ENCODE measurements at places on chromosomes 7 and 10. TPM values are rescaled to one million over a fixed set of nuclear protein-coding genes. Genes with fewer than 3 reads are reported as not detected.
A peak's percentile ranks its signal among the peaks of the same experiment; 100 is the strongest.

DNA sequence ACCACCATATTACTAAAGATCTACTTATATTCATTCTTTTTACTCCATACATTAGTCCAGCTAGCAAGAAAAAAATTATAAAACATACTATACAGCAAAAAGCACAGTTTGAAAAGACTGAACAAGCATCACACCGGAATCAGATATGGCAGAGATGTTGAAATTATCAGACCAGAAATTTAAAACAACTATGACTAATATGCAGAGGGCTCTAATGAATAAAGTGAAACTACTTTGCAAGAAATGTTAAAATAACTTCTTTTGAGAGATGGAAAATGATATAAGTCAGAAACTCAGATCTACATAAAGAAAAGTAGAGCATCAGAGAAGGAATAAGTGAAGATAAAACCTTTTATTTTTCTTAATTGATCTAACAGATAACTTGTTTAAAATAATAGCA, 50.9 kb downstream of the SGCE start:
- H3K4me3 ChIP-seq: no peak overlapping the region
- H3K27me3 ChIP-seq: no peaks in the 10 kb centered on the region
- no peaks in the 10 kb centered on the region for H3K4me1 ChIP-seq
- no peak for DNase-seq

The OR2A5 gene
- 0.44 TPM for total RNA-seq

The CBLL1 gene
- total RNA-seq: 18.6 TPM

GRCh38 chr7:17674166-17674942, 265.9 kb downstream of the SNX13 start:
- H3K4me3 ChIP-seq: no peak overlapping the region
- no peaks in the 10 kb centered on the region for H3K27me3 ChIP-seq
- H3K27ac ChIP-seq: peak overlapping the region; percentile 16
- peaks cover 7% of the 10 kb centered on the region for H3K4me1 ChIP-seq

- no peaks in the 10 kb centered on the region for H3K27me3 ChIP-seq
- H3K4me1 ChIP-seq: no peaks in the 10 kb centered on the region
- no peak overlapping the region for H3K4me3 ChIP-seq
- no peak overlapping the region for H3K27ac ChIP-seq
Measured at GRCh38 chr7:126411821-126412383, 840.8 kb downstream of the GRM8 start.

GRCh38 chr10:52755297-52756062, 17.1 kb downstream of the MBL2 start:
- H3K27me3 ChIP-seq: no peaks in the 10 kb centered on the region
- H3K4me3 ChIP-seq: no peak overlapping the region
- no peaks in the 10 kb centered on the region for H3K4me1 ChIP-seq
- DNase-seq: peak; percentile 75
- H3K27ac ChIP-seq: peak overlapping the region; percentile 62

DNA sequence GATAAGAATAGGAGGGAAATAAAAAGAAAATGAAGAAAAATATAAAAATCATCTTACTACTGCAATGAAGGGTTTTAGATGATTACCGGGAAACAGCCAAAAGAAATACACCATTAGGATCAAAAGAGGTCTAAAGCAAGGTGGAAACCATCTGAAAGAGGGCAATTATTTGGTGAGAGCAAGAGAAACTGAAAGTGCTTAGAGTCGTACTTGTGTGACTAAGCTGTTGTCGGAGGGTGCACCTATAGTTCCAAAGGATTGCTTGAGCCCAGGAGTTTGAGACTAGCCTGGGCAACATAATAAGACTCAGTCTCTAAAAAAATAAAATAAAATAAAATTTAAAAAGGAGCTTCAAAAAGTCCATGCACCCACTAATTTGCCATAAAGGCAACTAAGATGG, 169.5 kb downstream of the DKK1 start:
- no peak overlapping the region for H3K27ac ChIP-seq
- no peaks in the 10 kb centered on the region for H3K4me1 ChIP-seq
- no peaks in the 10 kb centered on the region for H3K27me3 ChIP-seq
- no peak overlapping the region for H3K4me3 ChIP-seq
- H3K36me3 ChIP-seq: no peaks in the 10 kb centered on the region

DNA sequence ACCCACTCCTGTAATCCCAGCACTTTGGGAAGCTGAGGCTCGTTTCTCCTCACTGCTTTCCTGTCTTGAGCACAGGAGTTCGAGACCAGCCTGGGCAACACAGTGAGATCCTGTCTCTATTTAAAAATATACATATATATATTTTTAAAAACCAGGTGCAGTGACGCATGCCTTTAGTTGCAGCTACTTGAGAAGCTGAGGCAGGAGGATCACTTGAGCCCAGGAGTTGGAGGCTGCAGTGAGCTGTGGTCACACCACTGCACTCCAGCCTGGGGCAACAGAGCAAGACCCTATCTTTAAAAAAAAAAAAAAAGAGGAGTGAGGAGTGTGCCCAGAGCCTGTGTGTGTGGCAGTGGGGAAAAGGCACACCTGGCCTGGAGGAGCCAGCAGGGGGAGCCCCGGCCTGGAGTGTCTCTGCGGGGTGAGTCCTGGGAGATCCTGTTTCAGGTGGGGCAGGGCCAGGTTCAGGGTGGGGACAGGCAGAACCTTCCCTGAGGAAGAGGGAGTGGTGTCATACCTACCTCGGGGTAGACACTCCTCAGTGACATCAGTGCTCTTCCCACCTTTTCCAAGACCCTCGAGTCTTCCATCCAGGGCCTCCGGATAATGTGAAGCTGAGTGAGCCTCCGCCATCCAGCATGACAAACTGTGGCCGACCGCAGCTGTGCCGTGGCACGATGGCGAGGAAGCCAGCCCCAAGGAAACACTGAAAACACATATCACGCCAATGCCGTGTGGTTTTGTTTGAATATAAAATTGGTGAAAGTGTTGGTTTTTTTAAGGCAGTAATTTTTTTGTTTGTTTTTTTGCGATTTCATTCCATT, 9.0 kb upstream of the ARPC1B start:
- no peaks in the 10 kb centered on the region for H3K36me3 ChIP-seq
- H3K4me3 ChIP-seq: no peak overlapping the region
- no peaks in the 10 kb centered on the region for H3K4me1 ChIP-seq
- H3K27ac ChIP-seq: no peak overlapping the region

The CDC14C gene
- total RNA-seq: 0.23 TPM

DNA sequence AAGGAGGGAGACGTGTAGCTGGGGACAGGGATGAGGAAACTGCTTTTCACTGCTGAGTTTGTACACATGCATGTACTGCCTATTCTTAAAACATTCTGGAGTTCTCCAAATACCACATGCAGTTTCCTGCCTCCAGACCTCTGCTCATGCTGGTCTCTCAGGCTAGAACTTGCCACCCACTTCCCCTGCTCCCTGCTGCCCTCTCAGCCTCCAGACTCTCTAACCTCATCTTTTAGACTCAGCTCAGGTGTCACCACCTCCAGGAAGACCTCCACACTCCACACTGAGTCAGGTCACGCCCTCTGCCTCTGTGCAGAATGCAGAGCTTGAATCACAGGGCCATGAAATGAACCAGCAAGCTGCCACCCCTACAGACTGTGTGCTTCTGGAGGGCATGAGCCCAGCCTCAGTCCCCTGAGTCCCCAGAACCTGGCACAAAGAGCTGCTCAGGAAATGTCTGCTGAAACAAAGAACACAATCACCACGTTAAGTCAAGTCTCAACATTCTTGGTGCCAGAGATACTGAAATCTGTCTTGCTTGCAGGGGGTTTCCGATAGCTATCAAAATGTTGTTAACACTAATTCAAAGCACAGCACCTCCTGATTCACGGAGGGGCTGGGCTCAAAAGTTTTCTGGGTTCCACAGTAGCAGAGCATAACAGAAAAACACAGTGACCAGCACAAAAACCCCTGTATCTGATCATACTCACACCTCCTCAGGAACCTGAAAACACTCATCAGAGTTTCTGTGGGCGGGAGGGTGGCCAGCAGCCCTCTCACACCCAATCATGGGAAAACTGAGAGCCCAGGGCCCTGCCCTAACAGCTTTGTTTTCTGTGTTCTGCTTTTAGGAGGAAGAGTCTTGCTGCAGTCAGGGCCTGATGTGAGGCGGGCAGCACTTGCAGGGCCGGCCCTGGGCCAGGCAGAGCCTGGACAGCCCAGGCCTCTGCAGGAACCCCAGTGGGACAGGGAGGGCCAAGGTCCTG, 21.1 kb downstream of the FAM53B start:
- no peaks in the 10 kb centered on the region for H3K27me3 ChIP-seq
- H3K4me1 ChIP-seq: peaks cover 24% of the 10 kb centered on the region
- H3K36me3 ChIP-seq: no peaks in the 10 kb centered on the region
- H3K27ac ChIP-seq: peak overlapping the region; percentile 72

The ABCB4 gene
- 1.2 TPM for total RNA-seq

The CPA2 gene
- total RNA-seq: 298 TPM

GRCh38 chr10:8468477-8468876, 414.0 kb downstream of the GATA3 start:
- H3K36me3 ChIP-seq: no peaks in the 10 kb centered on the region
- H3K4me1 ChIP-seq: no peaks in the 10 kb centered on the region
- H3K27ac ChIP-seq: no peak overlapping the region

DNA sequence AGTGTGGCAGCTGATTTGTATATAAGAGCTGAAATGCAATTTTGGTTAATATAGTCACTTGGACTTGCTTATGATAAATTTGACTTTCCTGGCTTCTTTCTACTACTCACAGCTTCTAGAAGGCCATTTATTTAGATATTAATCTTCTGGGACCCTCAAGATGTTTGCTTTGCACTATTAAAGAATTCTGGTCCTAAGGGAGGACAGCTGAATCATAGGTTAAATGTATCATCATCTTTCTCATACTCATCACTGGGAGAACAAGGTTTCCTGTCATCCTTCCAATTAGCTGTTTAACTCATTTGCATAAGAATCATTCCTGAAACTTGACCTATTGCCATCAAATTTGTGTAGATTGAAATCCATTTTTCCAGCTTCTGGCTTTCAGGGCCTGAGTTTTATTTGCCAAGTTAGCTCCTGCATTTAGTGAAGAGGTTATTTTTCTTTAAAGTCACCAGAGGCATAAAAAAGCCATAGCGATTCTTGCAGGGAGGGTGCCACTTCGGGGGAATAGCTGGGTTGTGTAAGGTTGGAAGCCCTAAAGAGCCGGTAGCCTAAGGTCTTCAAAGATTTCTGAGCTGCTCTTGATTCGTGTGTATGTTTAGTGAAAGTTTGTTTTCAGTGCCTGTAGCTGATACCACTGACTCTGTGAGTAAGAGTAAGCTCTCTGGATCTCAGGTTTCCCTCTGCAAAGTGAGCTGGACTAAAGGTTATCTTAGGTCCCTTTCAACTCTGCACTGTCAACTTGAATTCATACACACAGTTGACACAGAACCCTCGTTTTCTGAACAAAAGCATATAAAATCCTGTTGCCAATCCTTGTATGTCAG, 4.3 kb downstream of the MAP3K8 start:
- no peaks in the 10 kb centered on the region for H3K36me3 ChIP-seq
- no peak overlapping the region for H3K4me3 ChIP-seq
- DNase-seq: no peak

DNA sequence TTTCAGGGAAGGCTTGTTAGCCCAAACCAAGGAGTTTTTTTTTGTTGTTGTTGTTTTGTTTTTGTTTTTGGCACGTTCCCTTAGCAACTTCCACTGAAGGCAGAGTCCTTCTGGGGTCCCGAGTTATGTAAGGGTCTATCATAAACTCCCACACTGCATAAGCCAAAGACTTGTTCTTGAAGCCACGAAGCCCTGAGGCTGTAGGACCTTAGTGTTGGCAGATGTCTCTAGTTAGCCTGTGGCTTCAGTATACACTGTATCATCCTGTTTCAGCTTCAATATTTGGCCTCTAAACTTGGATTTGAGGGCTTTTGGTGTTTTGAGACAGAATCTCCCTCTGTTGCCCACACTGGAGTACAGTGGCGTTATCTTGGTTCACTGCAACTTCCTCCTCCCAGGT, 13.6 kb downstream of the KPNA7 start:
- peak overlapping the region; percentile 45 for H3K27ac ChIP-seq
- H3K27me3 ChIP-seq: no peaks in the 10 kb centered on the region
- H3K36me3 ChIP-seq: no peaks in the 10 kb centered on the region
- no peaks in the 10 kb centered on the region for H3K4me1 ChIP-seq
- DNase-seq: no peak

GRCh38 chr10:47159361-47160260, 140.4 kb upstream of the GDF10 start:
- no peaks in the 10 kb centered on the region for H3K4me1 ChIP-seq
- no peaks in the 10 kb centered on the region for H3K36me3 ChIP-seq
- no peak overlapping the region for H3K27ac ChIP-seq
- DNase-seq: no peak
- no peak overlapping the region for H3K4me3 ChIP-seq

DNA sequence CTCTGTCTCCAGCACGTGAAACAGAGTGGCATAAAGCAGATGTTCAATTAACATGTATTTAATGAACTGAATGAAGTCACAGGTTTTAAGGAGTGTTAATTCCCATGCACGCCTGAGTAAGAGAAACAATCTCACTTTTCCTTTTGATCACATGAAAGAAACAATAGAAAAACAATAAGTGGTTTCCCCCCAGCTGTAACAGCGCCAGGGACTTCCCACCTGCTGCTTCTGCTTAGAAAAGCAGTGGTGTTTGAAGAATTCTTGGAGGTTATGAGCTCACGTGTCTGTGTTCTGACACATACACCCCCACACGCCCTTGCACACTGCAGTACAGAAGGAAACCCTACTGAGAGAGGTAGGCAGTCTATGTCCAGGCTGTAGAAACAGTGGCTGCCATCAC, 51.3 kb upstream of the FRMD4A start:
- H3K36me3 ChIP-seq: no peaks in the 10 kb centered on the region
- no peak overlapping the region for H3K27ac ChIP-seq
- H3K4me3 ChIP-seq: no peak overlapping the region
- DNase-seq: no peak

- H3K27ac ChIP-seq: peak overlapping the region; percentile 1
- DNase-seq: no peak
- H3K27me3 ChIP-seq: no peaks in the 10 kb centered on the region
- H3K4me3 ChIP-seq: no peak overlapping the region
- H3K36me3 ChIP-seq: no peaks in the 10 kb centered on the region
Measured at GRCh38 chr10:73044378-73045285, 52.0 kb downstream of the P4HA1 start.

DNA sequence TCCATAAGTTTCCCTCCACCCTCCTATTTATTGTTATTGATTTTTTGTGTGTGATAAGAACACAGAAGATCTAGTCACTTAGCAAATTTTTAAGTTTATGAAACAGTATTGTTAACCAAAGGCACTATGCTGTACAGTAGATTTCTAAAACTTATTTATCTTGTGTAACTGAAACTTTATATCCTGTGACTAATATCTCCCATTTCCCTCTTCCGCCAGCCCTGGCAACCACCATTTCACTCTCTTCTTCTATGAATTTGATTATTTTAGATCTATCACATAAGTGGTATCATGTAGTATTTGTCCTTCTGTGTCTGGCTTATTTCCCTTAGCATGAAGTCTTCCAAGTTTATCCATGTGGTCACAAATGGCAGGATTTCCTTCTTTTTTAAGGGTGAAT, 144.3 kb upstream of the INHBA start:
- DNase-seq: no peak
- H3K27me3 ChIP-seq: no peaks in the 10 kb centered on the region
- H3K36me3 ChIP-seq: no peaks in the 10 kb centered on the region
- H3K4me3 ChIP-seq: no peak overlapping the region

The SLC13A1 gene
- total RNA-seq: 0.07 TPM

The TLL2 gene
- 0.84 TPM for total RNA-seq
